COR-L47 (cell line): ENCODE measurements at places on chromosomes 2 and 18.

GRCh38 chr18:25423760-25424159 is 71.8 kb upstream of the ZNF521 start:
- no peak for DNase-seq

DNA sequence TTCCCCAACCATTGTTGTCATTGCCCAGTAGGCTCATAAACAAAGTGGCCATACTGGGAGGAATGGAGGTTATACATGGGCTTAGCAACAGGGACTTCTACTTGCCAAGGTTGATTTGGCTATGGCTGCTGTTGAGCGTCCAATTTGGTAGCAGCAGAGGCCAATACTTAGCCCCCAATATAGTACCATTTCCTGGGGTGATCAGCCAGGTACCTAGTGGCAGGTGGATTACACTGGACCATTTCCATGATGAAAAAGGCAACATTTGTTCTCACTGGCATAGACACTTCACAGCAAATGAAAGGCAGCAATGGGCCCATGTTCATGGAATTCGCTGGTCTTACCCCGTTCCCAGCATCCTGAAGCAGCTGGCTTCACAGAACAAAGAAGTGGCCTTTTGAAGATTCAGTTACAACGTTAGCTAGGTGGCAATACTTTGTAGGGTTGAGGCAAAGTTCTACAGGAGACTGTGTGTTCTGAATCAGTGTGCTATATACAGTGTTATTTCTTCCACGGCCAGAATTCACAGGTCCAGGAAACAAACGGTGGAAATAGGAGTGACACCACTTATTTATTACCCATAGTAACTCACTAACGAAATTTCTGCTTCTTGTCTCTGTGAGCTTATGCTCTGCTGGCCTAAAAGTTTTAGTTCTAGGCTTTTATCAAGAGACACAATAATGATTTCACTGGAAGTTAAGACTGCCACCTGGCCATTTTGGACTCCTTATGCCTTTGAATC is 37.5 kb downstream of the FBXO11 start:
- DNase-seq: no peak

- no peak for DNase-seq
Observed at GRCh38 chr2:238022594-238023157, 38.1 kb upstream of the SCLY start.

DNA sequence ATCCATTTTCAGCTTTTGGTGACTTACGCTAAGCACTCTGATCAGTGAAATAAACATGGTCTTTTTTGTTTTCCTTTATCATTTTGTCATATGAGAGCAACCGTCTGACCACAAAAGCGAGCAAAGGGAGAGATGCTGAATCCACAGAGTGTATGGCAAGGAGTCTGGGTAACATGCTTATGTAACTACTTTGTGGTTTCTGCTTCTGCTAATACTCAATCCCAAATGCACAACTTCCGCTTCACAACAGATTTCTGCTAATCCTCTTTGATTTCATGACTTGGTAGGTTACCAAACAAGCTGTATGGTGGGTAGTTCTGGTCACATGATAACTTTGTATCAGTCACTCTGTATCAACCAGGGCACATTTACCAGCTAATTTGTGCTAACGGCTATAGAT is 908.4 kb upstream of the CRIM1 start:
- no peak for DNase-seq

DNA sequence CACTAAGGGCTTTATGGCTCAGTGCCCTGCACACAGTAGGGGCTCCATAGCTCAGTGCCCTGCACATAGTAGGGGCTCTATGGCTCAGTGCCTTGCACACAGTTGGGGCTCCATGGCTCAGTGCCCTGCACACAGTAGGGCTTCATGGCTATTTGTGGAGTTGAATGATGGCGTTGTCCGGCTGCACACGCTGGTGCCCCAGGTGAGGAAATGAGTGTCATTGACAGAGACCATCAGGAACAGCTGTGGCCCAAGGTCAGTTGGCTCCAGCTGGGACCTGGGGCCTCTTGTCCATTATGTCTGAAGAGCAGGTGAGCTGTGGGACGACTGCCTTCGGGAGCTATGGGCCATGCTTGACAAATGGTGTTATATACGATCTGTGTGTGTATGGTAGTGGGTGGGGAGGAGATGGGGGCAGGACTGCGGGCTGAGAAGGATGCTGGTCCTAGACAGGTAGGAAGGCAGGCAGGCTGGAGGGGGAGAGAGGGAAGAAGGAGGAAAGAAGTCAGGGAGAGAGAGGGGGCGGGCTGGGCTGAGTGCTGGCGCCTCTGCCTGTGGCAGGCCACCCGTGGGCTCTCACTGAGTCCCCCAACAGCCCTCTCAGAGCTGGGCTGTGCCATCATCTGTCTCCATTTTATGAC is 130.6 kb downstream of the CLIP4 start:
- no peak for DNase-seq

GRCh38 chr2:98669675-98670074 is 61.3 kb downstream of the MGAT4A start:
- DNase-seq: no peak

- DNase-seq: no peak
Observed at GRCh38 chr2:56372071-56372656, 188.4 kb downstream of the CCDC85A start.

GRCh38 chr2:181153886-181154285 is 173.5 kb downstream of the UBE2E3 start:
- no peak for DNase-seq

DNA sequence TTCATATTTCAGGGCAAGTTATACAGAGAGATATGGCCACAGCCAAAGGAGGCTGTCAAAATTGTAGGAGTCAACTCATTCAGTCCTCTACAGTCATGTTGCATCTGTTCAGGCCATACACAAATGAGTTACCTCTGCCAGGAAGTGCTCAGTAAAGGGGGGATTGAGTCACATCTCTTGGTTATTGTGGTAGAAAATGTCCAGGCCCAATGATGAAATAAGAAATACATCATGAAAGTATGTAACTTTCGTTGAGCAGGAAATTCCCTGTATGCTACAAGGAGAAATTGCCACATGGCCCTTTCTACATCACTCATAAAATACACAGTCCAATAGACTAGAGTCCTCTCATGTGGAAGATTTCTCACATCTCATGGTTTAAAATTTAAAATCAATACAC is 103.9 kb upstream of the COL3A1 start:
- DNase-seq: no peak

DNA sequence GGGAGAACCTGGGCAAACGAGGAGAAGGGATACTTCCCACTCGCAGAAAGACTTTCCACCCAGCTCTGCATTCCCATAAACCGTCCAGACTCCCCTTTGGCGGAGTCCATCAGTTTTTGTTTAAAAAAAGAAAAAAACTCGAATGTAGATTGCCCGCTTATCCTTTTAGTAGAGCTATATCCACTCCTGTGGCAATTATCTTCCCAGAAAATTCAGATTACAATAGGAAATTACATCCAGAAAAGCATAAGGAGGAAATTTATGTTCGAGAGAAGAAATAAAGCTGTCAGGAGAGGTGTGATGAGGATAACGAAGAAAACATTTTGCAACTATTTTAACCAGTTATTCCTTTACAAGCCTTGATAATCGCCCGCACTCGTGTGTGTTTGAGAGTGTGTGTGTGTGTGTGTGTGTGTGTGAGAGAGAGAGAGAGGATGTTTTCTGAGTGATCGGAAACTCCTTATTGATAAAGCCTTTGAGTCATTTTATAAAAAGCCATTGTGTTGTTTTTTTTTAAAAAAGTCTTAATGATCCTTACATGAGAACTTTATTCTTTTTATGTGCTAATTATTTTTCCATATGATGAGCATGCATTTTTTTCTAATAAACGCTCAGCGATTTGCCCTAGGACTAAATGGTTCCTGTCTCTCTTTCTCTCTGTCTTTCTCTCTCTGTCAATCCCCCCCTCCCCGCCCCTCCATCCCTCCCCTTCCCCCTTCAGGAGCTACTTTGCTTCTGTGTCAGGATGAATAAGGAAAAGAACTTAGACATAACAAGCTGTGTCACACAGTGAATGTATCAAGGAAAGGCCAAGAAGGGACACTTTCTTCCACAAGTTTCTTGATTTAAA is 1.1 kb upstream of the PPP3R1 start:
- peak; percentile 8 for DNase-seq

DNA sequence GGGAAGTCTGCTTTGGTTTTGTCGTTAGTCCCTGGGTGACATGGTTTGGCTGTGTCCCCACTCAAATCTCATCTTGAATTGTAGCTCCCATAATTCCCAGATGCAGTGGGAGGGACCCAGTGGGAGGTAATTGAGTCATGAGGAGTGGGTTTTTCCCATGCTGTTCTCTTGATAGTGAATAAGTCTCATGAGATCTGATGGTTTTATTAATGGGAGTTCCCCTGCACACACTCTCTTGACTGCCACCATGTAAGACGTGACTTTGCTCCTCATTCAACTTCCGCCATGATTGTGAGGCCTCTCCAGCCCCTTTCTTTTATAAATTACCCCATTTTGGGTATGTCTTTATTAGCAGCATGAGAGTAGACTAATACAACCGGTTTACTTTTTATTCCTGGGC is 405.8 kb upstream of the ID2 start:
- no peak for DNase-seq

- DNase-seq: no peak
Observed at GRCh38 chr18:13993730-13994129, 78.4 kb upstream of the MC2R start.

GRCh38 chr2:94873362-94874276 is 2.4 kb downstream of the TEKT4 start:
- no peak for DNase-seq

DNA sequence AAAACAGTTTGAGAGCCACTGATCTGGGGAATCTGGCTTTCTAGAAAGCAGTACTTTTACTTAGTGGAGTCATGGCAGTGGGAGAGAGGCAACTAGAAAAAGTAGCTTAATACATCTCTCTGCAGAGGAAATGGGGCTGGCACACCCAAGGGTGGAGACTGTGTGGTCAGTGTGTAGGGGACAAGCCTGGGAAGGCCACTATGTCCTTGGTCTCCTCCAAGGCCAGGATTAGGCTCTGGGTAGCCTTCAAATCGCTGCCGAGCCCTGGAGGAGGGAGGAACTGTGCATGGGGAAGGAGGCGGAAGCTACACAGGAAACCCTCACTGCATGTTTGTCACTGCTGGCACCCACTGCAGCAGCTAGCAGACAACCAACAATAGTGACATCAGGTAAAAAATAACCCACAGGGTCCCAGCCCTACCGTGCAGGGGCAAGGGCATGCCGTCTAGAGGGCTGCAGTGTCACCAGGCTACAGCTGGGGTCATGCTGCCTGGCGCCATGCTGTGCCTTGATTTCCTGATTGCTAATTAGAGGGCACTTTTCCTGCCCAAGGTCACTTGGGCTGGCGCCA is 34.8 kb downstream of the LBH start:
- no peak for DNase-seq

- DNase-seq: no peak
Observed at GRCh38 chr2:26579025-26579722, 62.0 kb downstream of the CIB4 start.

DNA sequence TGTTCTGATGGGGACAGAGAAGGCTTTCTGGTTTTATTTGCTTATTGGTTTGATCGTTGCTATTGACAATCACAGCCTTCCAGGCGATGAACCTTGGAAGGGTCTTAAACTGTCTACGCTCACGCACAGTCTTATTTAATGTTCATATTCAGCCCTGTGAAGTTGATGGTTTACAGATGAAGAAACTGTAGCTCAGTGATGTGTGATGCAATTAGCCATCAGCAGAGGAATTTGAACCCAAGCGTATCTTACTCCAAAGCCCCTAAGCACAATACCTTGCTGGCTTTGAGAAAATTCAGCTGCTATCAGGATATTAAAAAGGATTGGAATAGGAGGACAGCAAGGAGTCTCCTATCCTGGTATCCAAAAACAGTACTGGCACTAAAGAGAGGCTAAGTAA is 98.3 kb upstream of the STPG4 start:
- DNase-seq: no peak

DNA sequence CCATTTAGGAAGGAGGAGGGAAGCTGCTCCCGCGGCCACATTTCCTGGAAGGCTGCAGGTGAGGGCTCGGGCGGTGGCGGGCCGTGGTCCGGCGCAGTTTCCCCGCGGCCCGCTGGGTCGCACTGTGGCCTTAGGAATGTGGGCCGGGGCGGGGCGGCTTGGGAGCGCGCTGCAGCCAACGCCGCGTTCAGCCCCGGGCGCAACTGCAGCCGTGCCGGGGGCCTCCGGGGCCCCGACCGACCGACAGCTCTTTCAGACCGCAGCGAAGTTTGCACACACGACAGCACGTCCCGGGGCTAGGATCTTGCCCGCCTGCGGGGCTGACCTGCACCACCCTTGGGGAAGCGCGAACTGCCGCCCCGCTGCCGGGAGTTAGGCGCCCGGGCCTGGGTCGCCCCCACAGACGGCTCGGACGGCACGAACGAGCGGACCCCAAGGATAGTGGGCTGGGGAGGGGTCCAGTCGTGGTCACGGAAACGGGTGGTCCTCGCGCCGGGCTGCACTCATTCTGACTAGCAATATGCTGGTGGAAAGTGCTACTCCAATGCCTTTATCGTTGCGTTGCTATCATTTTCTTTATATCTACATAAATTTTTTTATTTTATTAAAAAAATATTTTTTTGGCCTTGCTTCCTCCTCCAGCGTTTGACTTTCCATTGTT is 69.9 kb upstream of the DLX2 start:
- DNase-seq: peak; percentile 73

GRCh38 chr2:53952519-53952918 is 18.3 kb downstream of the PSME4 start:
- no peak for DNase-seq

DNA sequence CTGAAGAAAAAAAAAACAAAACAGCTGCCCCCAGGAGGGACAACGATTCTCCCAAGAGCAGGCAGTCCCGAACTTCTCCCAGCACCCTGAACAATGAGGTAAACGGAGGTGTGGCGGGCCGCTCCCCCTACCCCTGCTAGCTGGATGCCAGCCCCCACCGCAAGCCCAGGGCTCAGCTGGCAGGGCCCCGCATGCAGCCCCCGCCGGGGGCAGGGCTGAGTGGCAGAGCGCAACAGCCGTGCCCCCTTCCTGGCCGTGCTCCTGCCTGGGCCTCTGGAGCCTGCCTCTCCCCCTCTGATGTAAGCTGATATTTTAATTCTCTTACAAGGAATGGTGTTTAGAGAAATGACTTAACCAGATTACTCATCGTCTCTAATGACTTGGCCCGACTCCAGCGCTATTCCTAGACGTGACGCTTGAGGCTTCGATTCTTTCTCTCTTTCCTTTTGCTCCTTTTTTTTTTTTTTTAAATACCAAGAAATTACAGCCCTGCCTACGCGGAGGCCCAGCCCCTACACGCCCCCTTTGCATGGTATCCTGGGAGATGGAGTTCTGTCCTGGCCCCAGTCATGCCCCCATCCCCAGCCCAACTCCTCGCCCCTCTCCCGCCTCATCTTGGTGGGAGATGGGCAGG is 4.6 kb upstream of the ARID5A start:
- DNase-seq: peak; percentile 94

DNA sequence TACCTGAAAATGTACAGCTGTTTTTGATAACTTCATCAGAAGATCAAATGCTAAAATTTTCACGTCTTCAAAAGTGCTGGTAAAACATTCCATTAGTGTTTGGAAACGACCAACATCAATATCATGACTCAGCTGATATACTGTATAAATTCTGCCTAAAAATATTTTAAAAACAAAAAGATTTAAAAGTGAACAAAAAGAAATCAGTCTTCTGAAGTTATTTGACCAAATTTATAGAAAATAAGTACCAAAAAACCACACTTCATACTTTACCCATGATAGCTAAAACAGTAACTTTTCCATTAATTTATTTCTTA is 35.6 kb downstream of the THADA start:
- no peak for DNase-seq
